ENCODE measurements at places on chromosomes 12 and 14.
A peak's percentile ranks its signal among the peaks of the same experiment; 100 is the strongest.

DNA sequence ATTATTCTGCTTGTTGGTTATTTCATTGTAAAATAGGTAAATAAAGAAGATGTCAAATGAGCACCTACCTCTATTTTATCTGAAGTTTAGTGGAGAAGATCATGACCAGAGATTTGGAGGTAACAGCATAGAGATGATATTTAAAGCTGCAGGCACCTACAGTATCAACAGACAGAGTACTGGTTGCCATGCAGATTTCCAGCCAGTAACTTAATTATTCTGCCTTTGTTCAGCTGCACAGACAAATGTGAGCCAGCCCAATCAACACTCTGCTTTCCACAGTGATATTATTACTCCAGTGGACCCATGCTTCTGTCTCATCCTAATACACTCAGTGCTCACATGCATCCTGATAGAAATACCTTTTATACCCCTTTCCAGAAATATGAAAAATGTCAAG is 348.5 kb upstream of the RGS6 start:
- no peak for DNase-seq

DNA sequence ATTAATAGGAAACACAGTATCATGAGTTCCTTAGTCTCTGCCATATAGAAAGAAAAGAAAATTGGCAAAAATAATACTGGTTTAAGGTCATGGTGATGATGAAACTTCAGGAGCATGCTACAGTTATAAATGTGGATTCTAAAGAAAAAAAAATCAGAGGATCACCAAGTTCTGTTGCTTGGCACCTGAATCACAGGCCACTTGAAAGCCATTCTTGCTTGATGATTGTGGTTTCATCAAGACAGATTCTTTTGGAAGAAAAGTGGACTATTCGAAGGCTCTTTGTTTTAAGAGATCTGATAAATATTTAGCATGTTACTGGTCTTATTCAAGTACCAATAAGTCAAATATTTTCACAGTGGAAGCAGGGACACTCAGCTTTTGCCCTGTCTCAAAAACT is 148.9 kb downstream of the SAMD4A start:
- DNase-seq, result no peak

- DNase-seq, result no peak
These were observed 15.0 kb downstream of the TMBIM4 start for GRCh38 chr12:66154776-66155175.

- no peak for DNase-seq
These were observed 19.8 kb downstream of the ALDH6A1 start for GRCh38 chr14:74064426-74064825.

DNA sequence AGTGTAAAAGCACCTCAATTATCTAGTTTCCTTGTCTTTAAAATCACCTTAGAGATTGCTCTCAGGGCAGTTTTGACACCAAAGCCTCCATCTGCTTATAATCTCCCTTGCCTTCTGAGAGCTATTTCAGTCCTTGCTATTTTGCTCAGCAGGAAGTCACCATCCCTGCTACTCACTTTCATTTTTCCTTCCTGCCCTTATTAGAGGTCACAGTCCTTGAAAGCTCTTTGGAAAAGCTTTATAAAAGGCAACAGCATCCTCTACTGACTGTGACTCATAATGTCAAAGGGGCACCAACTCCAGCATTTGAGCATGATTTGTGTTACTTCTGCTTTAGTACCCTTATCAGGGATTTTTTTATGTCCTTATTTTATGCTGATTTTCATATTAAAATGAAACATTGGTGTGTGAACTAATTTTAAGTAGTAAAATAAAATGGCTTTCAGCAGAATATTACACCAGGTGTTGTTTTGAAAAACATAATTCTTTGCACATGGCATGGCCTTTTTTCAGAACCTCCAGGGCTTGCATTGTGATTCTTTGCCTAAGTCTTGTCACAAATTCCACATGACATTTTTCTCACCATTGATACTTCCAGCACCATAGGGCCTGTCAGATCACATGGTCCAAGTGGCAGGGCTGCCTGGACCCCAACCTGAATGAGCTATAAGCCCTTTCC is 213.0 kb downstream of the ADAMTS20 start:
- DNase-seq, result no peak

DNA sequence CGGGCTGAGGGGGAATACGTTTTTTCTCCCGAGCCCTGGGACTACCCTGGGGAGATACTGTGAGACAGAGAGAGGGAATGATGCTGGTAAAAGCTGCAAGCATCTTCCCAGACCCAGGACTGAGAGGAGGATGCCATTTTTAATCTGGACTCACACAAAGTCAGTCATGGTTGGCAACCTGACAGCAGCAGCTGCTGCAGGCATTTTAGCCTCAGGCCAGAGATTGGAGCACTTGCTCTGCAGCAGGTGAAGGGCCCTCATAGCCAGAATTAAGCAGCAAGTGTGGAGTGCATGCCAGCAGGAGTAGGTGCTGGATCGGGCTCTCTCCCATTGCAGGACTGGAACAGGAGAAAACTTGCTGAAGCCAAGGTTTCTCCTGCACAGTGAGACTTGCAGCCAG is 361.1 kb upstream of the CLEC14A start:
- DNase-seq, result peak; percentile 45

GRCh38 chr14:77270361-77271112 is 469 bp downstream of the NGB start:
- DNase-seq, result no peak

GRCh38 chr12:106357549-106358395 is at the start of gene POLR3B:
TSS of gene POLR3B (plus strand) at chr12:106357748. CDS start at chr12:106357880, 132 bp downstream.
- DNase-seq, result peak; percentile 88

DNA sequence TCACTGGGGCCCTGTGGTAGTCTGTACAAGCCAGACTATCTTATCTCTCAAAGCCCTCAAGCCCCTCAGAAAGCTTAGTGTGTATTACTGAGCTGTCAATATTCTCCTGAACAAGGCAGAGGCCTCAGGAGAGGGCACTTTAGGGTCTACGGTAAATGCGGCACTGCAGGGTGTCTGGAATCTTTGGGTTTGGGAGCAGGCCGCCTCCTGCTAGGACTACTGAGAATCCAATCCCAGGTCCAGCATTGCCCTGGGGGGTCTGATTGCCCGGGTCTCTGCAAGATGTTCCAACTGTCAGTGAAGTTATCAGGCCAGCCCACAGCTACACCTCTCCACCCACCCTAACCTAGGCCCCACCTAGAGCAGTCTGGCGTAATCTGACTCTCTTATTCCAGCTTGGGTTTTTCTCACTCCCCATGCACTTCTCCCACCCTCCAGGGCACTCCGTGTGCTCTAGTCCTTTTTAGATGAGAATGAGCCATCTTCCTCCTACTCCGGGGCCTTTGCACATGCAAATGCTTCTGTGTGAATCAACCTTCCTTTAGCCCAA is 4.3 kb upstream of the ZFP36L1 start:
- no peak for DNase-seq

- no peak for DNase-seq
These were observed 27.6 kb downstream of the RDH12 start for GRCh38 chr14:67729072-67729885.

DNA sequence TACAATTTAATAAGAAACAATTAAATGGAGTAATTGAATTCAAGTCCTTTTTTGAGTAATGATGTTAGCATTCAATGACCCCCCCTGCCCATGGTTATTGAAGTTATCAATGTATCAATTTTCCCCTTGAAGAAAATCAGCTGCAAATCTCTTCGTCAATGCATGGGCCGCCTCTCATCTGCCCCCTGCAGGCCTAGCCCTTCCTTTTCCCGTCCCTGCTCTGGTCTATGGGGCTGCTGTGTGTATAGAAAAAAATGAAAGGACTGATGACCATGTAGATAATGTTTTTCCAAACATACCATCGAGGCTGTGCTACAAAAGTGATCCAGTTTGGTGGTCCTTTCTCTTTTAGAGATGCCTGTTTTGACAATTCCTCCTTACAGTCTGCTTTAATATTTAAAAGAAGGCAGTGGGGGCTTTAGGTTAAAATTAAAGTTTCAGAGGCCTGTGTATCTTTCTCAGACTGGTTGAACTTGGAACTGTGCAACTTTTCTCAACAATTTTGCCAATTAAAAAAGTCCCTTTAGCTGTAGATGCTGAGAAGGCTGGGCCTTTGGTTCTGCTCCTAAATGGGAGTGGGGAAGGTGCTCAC is 98.4 kb downstream of the APAF1 start:
- no peak for DNase-seq

DNA sequence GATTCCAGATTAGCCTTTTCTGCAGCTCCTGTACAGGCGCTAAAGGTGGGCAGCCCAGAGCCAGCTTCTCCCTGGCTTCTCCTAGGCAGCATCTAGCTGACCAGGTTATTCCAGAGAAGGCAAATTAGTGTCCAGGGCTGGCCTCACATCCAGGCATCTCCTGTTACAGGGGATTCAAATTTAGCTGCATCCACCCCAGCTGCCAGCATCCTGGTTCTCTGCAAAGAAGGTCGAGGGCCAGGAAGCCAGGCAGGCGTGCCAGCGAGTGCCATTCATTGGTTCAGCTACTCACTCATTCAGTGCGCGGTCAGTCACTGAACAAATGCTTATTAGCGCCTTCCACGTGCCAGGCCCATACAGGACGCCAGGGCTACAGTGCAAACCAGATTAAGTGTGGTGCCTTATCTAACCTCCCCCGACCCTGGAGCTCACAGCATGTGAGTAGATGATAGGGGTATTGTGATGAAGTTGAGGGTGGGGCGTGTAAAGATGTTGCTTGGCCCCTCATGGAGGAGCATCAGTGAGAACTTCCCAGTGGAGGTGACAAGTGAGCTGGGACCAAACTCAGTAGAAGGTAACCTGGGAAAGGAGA is 15.7 kb upstream of the FAM222A start:
- DNase-seq, result no peak

GRCh38 chr14:50865391-50866076 is 6.3 kb upstream of the ABHD12B start:
- DNase-seq, result no peak

- DNase-seq, result peak; percentile 10
These were observed 333.9 kb upstream of the LMO3 start for GRCh38 chr12:16939871-16940306.

DNA sequence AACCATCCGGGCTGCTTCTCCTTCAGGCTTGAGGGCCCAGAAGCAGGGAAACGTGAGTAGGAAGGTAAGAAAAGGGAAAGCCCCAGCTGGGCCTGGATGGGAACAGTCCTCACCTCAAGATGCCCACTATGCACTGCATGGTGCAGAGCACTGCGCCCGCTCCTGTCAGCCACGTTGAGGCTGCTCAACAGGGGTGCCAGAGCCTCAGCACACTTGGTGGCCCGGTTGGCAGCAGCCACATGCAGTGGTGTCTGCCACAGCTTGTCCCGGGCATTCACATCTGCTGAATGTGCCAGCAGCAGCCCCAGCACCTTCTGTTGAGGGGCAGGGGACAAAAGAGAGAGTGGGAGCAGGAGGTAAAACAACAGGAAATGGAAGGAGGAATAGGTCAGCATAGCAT is 2.5 kb downstream of the ANKRD52 start:
- DNase-seq, result no peak

DNA sequence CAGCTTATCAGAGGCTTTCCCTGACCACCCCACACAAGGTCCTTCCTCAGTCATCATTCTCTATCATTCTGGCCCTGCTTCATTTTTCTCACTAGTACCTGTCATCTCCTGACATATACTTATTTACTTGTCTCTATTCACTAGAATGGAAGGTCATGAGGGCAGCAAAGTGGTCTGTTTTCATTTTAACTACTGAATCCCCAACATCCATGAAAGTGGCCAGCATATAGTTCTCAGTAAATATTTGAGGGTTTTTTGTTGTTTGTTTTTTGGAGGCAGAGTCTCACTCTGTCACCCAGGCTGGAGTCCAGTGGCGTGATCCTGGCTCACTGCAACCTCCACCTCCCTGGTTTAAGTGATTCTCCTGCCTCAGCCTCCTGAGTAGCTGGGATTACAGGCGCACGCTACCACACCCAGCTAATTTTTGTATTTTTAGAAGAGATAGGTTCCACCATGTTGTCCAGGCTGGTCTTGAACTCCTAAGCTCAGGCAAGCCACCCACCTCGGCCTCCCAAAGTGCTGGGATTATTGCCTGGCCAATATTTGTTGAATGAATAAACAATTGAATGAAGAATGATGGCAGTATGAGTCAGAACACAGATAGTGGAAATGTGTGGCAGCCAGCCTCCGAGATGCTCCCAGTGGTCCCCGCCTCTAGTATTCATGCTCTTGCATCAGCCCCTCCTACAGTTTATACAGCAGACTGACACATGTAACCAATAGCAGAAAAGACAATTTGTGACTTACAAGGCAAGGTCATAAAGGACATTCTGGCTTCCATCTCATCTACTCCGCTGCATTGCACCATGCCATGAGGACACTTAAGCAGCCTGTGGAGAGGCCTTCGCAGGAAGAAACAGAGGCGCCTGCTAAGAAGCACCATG is 7.0 kb upstream of the ANO6 start:
- no peak for DNase-seq

DNA sequence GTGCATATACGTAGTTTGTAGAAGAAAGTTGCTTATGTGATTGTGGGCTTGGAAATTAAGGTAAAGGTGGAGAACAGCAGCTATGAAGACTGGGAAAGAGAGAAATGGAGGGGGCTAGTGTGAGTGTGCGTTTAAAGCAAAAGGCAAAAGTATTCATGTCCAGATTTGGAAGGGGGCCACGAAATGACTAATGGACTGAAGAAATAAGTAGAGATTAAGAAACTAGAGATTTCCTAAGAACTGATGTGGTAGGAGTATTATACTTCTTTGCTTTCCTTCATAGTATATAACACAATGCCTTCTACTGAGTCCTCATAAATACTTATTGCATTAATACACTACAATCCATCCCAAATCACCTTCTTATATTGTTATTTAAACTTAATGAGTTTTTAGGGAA is 298.6 kb upstream of the NOVA1 start:
- DNase-seq, result no peak

DNA sequence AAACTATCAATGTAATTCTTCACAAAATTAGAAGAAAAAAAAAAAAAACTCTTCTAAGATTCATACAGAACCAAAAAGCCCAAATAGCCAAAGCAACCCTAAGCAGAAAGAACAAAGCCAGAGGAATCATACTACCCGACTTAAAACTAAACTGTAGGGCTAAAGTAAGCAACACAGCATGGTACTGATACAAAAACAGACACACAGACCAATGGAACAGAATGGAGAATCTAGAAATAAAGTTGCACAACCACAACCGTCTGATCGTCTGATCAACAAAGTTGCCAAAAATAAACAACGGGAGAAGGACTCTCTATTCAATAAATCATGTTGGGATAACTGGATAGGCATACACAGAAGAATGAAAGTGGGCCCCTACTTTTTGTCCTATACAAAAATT is 16.9 kb downstream of the CDK17 start:
- no peak for DNase-seq

GRCh38 chr12:26833743-26834490 is 923 bp upstream of the ITPR2 start:
- no peak for DNase-seq

- DNase-seq, result peak; percentile 55
These were observed 429 bp upstream of the PLEKHA5 start for GRCh38 chr12:19129122-19129485.

- peak; percentile 20 for DNase-seq
These were observed 62.6 kb downstream of the DCAF5 start for GRCh38 chr14:69090187-69090789.

- DNase-seq, result no peak
These were observed 144.6 kb downstream of the ETV6 start for GRCh38 chr12:11793921-11794710.

All from NCI-H1092 (cell line).